NCI-H774 (cell line): ENCODE measurements at places on chromosomes 7 and 10.

DNA sequence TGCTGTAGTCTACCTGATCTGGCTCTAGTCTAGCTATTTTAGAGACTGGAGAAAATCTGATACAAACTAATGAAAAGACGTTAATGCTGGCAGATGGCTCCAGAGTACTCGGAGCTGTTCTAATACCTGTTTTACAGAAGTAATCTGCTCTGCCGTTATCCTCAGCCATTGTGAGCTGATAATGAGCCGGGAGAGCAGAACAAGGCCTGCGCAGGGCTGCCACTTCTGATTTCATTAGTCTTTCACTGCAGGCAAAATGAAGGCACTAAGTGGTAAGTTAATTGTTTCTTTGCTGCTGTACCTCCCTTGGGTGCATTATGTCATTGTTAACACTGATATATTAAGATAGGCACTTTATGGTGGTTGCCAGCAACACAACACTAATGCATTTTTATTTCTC is 456.4 kb upstream of the PFKP start:
- peak; percentile 10 for DNase-seq

GRCh38 chr7:124152859-124153692 is 120.2 kb upstream of the TMEM229A start:
- no peak for DNase-seq

GRCh38 chr7:141416650-141417270 is 134.4 kb upstream of the AGK start:
- peak; percentile 84 for DNase-seq

- no peak for DNase-seq
Measured at GRCh38 chr7:101238226-101239182, 902 bp upstream of the CLDN15 start.

DNA sequence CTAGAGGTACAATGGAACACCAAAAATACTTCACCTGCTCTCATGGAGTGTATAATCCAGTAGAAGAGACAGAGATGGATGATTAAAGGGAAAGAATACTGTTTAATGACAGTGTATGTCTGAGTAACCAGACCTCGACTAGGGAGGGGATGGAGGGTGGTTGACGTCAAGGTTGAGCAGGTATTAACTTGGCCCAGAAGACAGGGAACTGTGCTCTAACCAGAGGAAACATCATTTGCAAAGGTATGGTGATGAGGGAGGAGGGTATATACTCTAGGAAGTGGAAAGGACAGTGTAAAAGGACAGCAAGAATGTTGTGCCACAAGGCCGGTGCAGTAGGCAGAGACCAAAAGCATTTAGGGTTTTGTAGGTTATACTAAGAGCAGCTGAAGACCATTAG is 2.9 kb downstream of the MIOS start:
- DNase-seq = no peak

- no peak for DNase-seq
Measured at GRCh38 chr7:6260291-6261187, 11.9 kb downstream of the CYTH3 start.

GRCh38 chr10:75556320-75556719 is 124.9 kb downstream of the LRMDA start:
- no peak for DNase-seq

- DNase-seq = no peak
Measured at GRCh38 chr10:71726580-71727104, 7.1 kb upstream of the C10orf105 start.

GRCh38 chr7:7858559-7858958 is 110.0 kb upstream of the GLCCI1 start:
- DNase-seq = no peak

GRCh38 chr7:121166916-121167315 is 161.9 kb upstream of the WNT16 start:
- DNase-seq = no peak

- DNase-seq = no peak
Measured at GRCh38 chr7:13987395-13987794, 2.1 kb downstream of the ETV1 start.
